ENCODE measurements at places on chromosomes 5 and 9. TPM values are rescaled to one million over a fixed set of nuclear protein-coding genes. Genes with fewer than 3 reads are reported as not detected.

DNA sequence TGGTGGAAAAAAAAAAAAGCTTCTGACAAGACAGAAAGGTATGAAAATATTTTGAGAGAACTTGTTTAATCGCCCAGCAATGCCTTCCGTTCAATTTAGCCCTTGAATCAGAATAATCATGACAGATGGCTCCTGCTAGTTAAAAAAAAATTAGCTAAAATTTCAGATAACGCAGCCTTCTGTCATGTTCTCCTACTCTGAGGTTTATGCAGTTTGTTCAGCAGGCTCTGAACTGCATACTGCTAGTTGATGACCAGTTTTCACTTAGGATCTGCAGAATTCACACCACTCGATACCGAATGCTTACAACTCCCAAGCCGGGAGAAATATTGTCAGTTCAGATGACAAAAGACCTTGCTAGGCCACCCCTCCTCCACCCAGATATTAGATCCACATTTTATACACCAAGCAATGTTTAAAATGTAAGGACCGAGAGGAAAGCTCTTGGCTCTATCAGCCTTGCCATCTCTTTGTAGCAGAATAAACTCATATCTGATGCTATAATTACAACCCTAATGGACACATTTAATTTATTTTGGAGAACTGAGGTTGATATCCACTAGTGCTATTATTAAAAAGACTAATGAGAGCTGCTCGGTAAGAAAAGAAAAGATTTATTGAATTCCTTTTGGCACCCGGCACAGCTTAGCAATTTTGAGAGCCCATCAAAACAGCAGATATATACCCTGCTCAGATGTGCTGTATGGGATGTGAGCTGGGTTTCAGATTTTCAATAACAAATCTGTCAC lies 322.8 kb downstream of the GLIS3 start:
- no peak for DNase-seq

GRCh38 chr5:141692919-141693725 lies 11.1 kb upstream of the ARAP3 start:
- peak; percentile 23 for DNase-seq

DNA sequence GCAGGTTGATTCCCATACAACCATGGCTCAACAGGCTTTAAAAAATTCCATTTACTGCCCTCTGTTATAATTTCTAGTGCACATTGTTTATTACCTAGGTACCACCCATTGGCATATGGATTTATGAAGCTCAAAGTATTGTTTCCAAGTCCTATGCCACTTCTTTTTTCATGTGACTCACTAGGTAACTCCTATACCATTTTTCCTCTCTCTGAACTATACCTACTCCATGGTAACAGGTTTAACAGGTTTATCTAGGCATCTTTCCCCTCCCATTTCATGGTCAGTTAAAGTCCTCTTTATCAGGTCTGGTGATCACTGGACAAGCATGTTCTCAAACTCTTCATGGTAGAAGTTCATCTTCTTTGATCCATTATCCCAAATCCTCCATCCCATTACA lies 49.6 kb upstream of the ABCA1 start:
- DNase-seq = no peak

GRCh38 chr5:82952326-82952725 lies 124.9 kb downstream of the TMEM167A start:
- DNase-seq = no peak

DRD1 gene
- total RNA-seq = not detected

All from dermis blood vessel endothelial cell (primary cell).